ENCODE measurements at places on chromosomes 12 and 14.

- no peak for DNase-seq
Observed at GRCh38 chr12:113242560-113242959, 21.3 kb downstream of the TPCN1 start.

DNA sequence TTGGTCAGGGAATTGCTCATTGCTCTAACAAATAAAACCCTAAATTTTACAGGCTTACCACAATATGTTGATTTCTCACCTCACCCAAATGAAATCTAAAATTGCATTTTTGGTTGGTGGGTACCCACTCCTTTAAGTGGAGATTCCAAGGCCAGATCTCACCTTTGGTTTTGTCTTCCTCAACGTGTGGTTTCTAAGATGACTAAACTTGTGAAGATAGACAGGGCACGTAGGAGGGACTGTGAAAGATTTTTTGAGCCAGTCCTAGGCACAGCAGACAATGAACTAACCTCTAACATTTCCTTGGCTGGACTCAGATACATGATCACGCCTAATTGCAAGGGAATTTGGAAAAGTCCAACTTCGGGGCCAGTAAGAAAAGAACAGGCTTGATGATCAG is 1003.9 kb downstream of the FLRT2 start:
- no peak for DNase-seq

DNA sequence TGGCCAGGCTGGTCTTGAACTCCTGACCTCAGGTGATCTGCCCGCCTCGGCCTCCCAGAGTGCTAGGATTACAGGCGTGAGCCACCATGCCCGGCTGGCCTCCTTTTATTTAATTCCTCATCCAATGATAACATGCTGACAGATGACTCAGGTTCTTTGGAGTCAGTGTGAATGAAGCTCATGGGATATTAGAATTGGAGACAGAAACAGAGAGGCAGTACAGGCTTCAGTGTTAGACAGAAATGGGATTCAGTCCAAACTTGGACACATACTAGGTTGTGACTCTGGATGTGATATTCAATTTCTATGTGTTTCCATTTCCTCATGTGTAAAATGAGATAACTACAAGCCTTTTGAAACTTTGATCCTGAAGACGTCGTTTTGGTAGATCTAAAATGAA is 47.3 kb downstream of the PDE3A start:
- DNase-seq = no peak

DNA sequence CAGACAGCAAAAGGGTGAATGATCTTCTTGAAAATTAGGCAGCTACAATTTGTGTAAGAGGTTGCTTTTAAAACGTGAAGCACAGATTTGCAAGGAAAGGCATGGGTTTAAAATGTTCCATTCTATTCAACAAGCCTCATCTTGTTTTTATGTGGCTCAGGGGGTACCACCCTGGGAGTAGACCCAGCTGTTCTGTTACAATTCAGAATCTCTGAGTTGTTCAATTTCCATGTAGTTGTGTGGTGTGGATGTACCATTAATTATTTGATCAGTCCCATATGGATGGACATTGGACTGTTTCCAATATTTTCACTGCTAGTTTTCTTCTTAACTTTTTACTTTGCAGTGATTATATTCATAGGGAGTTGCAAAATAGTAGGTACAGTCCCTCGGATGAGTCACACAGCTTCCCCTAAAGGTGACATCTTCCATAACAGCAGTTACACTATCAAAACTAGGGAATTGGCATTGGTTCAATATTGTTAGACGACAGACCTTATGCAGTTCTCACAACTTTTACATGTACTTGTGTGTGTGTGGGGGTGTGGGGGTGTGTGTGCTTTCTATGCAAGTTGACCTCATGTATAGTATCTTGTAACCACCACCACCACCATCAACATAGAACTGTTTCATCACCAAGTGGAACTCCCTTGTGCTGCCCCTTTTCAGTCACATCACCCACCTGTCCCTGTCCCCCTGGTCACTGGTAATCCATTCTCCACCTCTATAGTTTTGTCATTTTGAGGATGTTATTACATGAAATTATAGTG is 59.0 kb upstream of the CAPRIN2 start:
- DNase-seq = no peak

- DNase-seq = no peak
Observed at GRCh38 chr12:23767834-23768233, 181.6 kb downstream of the SOX5 start.

- no peak for DNase-seq
Observed at GRCh38 chr14:96197969-96198368, 6.7 kb upstream of the BDKRB2 start.

DNA sequence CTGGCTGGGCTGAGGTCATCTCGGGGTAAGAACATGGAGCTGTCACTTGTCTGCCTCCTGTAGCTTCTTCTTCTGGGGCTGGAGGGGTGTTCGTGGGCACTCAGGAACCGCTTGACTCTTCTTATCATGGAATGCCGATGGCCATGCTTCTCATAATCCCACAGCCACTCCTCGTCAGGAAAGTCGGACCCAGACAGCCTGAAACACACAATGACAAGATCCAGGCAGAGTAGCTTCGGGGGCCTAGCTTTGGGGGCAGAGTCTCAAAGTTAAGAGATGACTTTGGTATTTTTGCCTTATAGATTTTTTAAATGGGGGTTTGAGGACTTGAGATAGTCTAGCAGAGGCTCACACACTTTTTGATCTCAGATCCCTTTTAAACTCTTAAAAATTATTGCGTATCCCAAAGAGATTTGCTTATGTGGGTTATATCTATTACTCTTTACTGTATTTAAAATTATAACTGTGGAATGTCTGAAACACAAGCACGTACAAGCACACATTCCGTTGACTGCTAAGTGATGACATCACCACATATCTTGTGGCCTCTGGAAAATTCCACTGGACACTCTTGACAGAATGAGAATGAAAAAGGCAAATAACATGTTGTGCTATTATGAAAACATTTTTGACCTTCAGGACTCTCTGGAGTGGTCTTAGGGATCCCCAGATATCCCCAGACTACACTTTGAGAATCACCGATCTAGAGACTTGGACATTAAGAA is 43.3 kb downstream of the BEST3 start:
- no peak for DNase-seq

GRCh38 chr14:96698960-96699539 is 98.1 kb upstream of the VRK1 start:
- DNase-seq = peak; percentile 1
